A375 (cell line): ENCODE measurements at places on chromosomes 7 and 10. TPM values are rescaled to one million over a fixed set of nuclear protein-coding genes. Genes with fewer than 3 reads are reported as not detected.

MARCHF5 gene
- total RNA-seq: 3.7 and 4.2 TPM in 2 replicates

MIOS gene
- 23.2 and 27.4 TPM in 2 replicates for total RNA-seq

IL6 gene
- total RNA-seq: 4.3 and 4.7 TPM in 2 replicates

GRID2IP gene
- total RNA-seq: 0.04 TPM in 1 of 2 replicates, not detected in the other

IPMK gene
- total RNA-seq: 1.8 and 1.9 TPM in 2 replicates

NEUROD6 gene
- total RNA-seq: not detected in 2 replicates

NRCAM gene
- total RNA-seq: 1.8 and 2.7 TPM in 2 replicates

KCNMA1 gene
- 11.8 and 13.5 TPM in 2 replicates for total RNA-seq

KIF5B gene
- 74.2 and 85.1 TPM in 2 replicates for total RNA-seq

LRRC61 gene
- not detected in 2 replicates for total RNA-seq

MTURN gene
- total RNA-seq: 6.1 and 6.3 TPM in 2 replicates

EBF3 gene
- 16.1 and 18.5 TPM in 2 replicates for total RNA-seq

TUBAL3 gene
- not detected in 2 replicates for total RNA-seq

CCDC172 gene
- not detected in 2 replicates for total RNA-seq

RBP3 gene
- total RNA-seq: not detected in 2 replicates

HERC4 gene
- total RNA-seq: 10.3 and 13.0 TPM in 2 replicates

ECHDC3 gene
- total RNA-seq: not detected in 2 replicates

HMX3 gene
- 3.5 and 6.3 TPM in 2 replicates for total RNA-seq

CRPPA gene
- 0.64 and 1.5 TPM in 2 replicates for total RNA-seq

FAM20C gene
- total RNA-seq: 87.9 and 98.0 TPM in 2 replicates

ZNF3 gene
- 28.2 and 28.8 TPM in 2 replicates for total RNA-seq

TRIM74 gene
- total RNA-seq: 0.15 TPM in 1 of 2 replicates, not detected in the other

TCAF2 gene
- 4.1 and 4.4 TPM in 2 replicates for total RNA-seq

AKR1D1 gene
- total RNA-seq: not detected in 2 replicates

PRF1 gene
- total RNA-seq: not detected in 2 replicates
